SHP77 (cell line): ENCODE measurements at places on chromosomes 1 and 21.

DNA sequence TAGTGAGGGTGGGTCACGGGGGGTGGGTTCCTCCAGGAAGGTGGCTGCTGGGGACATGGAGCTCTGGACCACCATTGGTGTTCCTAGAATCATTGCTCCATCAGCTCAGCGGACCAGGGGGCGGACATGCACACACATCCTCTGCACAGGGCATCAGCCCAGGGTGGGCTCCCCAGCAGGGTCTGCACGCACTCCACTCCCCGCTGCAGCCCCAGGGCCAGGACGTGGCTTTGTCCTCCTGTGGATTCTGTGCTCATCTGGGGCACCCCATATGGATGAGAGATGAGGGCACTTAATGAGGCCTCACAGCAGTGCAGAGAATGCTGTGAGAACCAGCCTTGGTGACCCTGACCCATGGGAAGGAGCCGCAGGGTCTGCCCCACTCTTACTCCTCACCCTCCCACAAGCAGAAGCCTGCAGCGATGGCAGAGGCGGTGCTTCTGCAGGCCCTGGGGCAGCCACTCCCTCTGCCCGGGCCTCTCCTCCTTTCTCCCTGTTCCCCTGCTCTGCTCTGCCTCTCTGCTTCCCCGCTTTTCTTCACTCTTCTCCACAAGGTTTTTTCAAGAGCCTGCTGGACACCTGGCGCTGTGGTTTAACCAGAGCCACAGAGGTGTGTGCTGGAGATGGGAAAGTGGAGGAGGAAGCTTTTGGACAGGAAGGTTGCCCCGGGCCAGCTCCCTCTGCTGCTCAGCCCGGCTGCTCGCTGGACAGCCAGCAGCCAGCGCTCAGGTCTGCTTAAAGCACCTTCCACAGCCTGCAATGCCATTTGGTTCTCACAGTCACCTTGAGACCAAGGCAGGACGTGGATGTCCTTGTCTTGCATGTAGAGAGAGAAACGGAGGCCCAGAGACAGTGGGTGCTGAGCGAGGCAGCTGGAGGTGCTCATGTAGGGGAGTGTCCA is 26.3 kb upstream of the PCBP3 start:
- DNase-seq = no peak

GRCh38 chr1:8059161-8059622 is 33.1 kb upstream of the ERRFI1 start:
- no peak for DNase-seq

- DNase-seq = no peak
Measured at GRCh38 chr21:38761531-38761930, 44.2 kb upstream of the ETS2 start.

DNA sequence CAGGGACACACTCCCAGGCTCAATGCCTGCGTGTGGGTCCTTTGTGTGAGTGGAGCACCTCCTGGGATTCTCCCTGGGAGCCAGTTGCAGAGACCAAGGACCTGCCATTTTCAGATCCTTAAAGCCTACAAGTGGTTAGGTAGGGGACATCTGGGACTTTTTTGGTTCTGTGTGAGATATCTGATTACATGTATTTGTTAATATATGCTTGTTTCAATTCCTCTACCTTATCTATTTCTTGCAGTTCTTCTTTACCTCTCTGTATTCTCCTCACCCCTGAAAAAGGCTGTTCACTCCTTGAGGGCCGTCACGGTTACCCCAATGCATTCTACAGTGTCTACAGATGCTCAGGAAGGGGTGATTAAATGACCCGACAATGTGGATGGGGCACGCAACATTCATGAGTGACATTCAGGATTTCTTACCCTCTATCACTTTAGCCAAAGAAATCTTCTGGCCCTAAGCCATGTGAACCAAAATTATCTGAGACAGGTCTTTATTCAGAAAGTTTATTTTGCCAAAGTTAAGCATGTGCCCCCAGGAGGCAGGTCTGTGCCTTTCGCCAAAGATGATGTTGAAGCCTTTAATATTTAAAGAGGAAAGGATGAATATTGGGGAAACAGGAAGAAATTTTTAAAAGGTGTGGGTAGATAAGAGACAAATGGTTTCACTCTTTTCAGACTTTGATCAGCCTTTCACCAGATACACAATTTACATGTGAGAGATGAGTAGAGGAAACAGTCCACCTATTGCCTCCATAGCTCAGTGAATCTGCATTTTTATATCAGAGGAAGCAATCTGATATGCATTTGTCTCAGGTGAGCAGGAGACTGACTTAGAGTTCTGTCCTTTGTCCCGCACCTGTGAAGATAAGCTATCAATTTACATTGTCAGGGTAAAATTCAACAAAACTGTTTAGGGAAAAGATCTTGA is 44.6 kb upstream of the MPZL1 start:
- DNase-seq = no peak
